ENCODE measurements at places on chromosomes 2 and 18.

- no peaks in the 10 kb centered on the region for H3K36me3 ChIP-seq
- no peak overlapping the region for H3K27ac ChIP-seq
- peaks cover 9% of the 10 kb centered on the region for H3K4me1 ChIP-seq
- DNase-seq: no peak
- no peaks in the 10 kb centered on the region for H3K27me3 ChIP-seq
- no peak overlapping the region for H3K4me3 ChIP-seq
Observed at GRCh38 chr2:111071600-111072171, 49.0 kb upstream of the BCL2L11 start.

GRCh38 chr2:201057715-201058248 lies 13.7 kb downstream of the HYCC2 start:
- H3K4me3 ChIP-seq: no peak overlapping the region
- no peak for DNase-seq
- H3K27ac ChIP-seq: peak overlapping the region; percentile 1
- peaks cover 4% of the 10 kb centered on the region for H3K36me3 ChIP-seq

- H3K4me1 ChIP-seq: no peaks in the 10 kb centered on the region
- peak; percentile 38 for DNase-seq
- H3K27me3 ChIP-seq: no peaks in the 10 kb centered on the region
- no peak overlapping the region for H3K4me3 ChIP-seq
- no peak overlapping the region for H3K27ac ChIP-seq
Observed at GRCh38 chr2:3108105-3108504, 269.5 kb downstream of the EIPR1 start.

- DNase-seq: no peak
- H3K27me3 ChIP-seq: no peaks in the 10 kb centered on the region
- no peaks in the 10 kb centered on the region for H3K36me3 ChIP-seq
- no peaks in the 10 kb centered on the region for H3K4me1 ChIP-seq
Observed at GRCh38 chr2:126635281-126635680, 20.7 kb upstream of the GYPC start.

DNA sequence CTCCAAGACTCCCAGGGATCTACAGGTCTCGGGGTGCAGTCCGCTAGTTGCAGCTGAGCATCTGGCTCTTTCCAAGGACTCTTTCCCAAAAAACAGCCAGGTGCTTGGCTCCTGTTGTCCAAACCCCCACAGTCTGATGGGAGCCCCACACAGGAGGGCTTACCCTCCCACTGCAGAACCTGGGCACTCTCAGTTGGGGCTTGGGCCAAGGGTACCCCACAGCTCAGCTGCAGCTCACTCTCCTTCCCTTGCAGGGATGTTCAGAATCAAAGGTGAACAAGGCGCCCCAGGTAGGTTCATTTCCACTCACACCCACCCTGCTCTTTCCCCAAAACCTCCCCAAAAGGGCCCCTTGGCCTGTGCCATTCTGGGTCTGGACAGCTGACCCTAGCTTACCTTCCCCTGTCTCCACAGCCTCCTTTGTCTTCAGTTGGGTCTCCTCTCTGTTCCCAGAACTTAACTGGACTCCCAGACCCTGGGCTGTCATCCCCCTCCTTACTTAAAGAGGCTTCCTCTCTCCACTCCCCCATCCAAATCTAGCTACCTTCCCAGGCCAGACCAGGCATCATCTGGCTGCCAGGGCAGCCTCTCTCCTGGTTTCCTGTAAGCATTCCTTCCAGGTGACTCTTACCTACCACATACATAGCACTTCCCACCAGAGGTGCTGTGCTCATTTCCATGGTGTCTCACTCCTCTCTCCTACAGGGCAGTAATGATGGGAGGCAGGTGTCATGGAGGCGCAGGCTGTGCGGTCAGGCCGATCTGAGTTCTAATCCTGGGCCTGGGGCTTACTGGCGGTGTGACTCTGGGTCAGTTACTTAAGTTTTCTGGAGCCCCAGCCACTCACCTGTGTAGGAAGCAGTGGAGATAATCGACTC lies 29.5 kb downstream of the MARCO start:
- H3K27ac ChIP-seq: no peak overlapping the region
- no peaks in the 10 kb centered on the region for H3K36me3 ChIP-seq
- H3K4me3 ChIP-seq: no peak overlapping the region
- no peaks in the 10 kb centered on the region for H3K27me3 ChIP-seq
- no peak for DNase-seq

- DNase-seq: no peak
- no peaks in the 10 kb centered on the region for H3K27me3 ChIP-seq
- H3K4me3 ChIP-seq: no peak overlapping the region
Observed at GRCh38 chr18:3230401-3231334, 10.9 kb upstream of the MYOM1 start.

- no peaks in the 10 kb centered on the region for H3K4me1 ChIP-seq
- no peak for DNase-seq
- no peak overlapping the region for H3K27ac ChIP-seq
- H3K27me3 ChIP-seq: no peaks in the 10 kb centered on the region
- H3K4me3 ChIP-seq: no peak overlapping the region
Observed at GRCh38 chr2:56898986-56899385, 715.2 kb downstream of the CCDC85A start.

DNA sequence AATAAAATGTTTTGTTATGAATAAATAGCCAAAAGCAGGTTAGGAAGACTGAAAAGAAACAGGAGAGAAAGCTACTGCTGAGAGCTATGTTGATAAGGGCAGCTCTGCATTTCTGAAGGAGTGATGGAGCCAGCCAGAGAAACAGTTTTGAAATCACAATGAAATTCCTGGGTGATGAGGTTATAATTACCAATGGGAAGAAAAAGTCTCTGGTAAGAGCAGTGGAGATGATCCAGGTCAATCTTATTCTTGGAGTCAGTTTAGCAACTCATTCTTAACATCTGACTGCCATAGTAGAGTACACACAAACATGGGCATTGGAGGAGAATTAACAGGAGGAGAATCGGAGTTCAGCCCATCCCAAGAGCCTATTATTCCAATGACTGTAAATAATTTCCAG lies 2.4 kb downstream of the ALKAL2 start:
- H3K4me1 ChIP-seq: peaks cover 34% of the 10 kb centered on the region
- no peak overlapping the region for H3K27ac ChIP-seq
- peaks cover 5% of the 10 kb centered on the region for H3K36me3 ChIP-seq

- no peaks in the 10 kb centered on the region for H3K27me3 ChIP-seq
- H3K4me1 ChIP-seq: no peaks in the 10 kb centered on the region
Observed at GRCh38 chr2:188345426-188345825, 53.8 kb downstream of the GULP1 start.

DNA sequence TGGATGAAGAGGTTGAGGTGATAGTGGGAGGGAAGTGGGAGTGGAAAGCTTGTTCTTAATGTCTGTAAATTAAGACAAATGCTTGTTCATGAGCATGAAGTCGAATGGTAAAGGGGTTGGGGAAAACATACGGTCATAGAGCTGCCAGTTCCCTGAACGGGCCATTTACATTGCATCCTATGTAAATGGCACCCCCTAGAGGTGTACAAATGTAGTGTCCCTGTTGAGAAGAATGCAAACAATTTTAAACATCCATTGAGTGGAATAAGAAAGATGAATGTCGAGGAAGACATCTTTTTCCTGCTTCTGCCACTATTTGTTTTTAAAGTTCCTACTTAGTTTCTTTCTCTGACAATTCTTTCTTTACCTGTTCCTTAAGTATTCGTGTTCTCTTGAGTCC lies 155.7 kb downstream of the RDH14 start:
- H3K27ac ChIP-seq: no peak overlapping the region
- H3K27me3 ChIP-seq: no peaks in the 10 kb centered on the region

GRCh38 chr2:185278761-185279160 lies 459.8 kb upstream of the FSIP2 start:
- no peak overlapping the region for H3K4me3 ChIP-seq
- H3K4me1 ChIP-seq: no peaks in the 10 kb centered on the region
- H3K36me3 ChIP-seq: no peaks in the 10 kb centered on the region
- no peak overlapping the region for H3K27ac ChIP-seq
- no peak for DNase-seq

DNA sequence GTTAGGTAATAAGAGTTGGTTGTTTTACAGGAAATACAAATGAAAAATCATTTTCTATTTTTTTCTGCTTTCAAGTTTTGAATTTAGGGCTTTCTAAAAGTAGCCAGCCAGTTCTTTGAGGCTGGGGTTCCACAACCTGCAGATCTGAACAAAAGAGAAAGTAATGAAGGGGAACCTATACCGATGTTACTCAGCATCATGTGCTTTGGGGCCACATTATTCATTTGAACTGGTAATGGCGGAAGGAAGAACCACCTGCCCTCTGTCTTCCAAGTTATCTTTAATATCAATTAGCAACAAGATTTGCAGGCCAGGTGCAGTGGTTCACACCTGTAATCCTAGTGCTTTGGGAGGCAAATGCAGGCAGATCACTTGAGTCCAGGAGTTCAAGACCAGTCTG lies 12.9 kb upstream of the MRO start:
- no peak overlapping the region for H3K27ac ChIP-seq
- H3K4me1 ChIP-seq: no peaks in the 10 kb centered on the region
- H3K4me3 ChIP-seq: no peak overlapping the region
- H3K36me3 ChIP-seq: no peaks in the 10 kb centered on the region

- no peak overlapping the region for H3K4me3 ChIP-seq
- peaks cover 43% of the 10 kb centered on the region for H3K4me1 ChIP-seq
- no peaks in the 10 kb centered on the region for H3K36me3 ChIP-seq
- no peaks in the 10 kb centered on the region for H3K27me3 ChIP-seq
Observed at GRCh38 chr2:10411557-10411956, 36.6 kb downstream of the ODC1 start.

- no peaks in the 10 kb centered on the region for H3K36me3 ChIP-seq
- DNase-seq: no peak
- H3K27ac ChIP-seq: no peak overlapping the region
- H3K4me1 ChIP-seq: no peaks in the 10 kb centered on the region
- no peak overlapping the region for H3K4me3 ChIP-seq
- H3K27me3 ChIP-seq: no peaks in the 10 kb centered on the region
Observed at GRCh38 chr2:158561054-158561453, 104.3 kb downstream of the PKP4 start.

GRCh38 chr18:7102131-7102530 lies 15.5 kb downstream of the LAMA1 start:
- no peaks in the 10 kb centered on the region for H3K36me3 ChIP-seq
- H3K27me3 ChIP-seq: no peaks in the 10 kb centered on the region
- H3K4me1 ChIP-seq: no peaks in the 10 kb centered on the region
- DNase-seq: no peak

Data from right atrium auricular region (tissue), 2 donors.